ENCODE measurements at places on chromosomes 2 and 18.

GRCh38 chr18:47935321-47936055 is 5.0 kb upstream of the SMAD2 start:
- no peak for DNase-seq

DNA sequence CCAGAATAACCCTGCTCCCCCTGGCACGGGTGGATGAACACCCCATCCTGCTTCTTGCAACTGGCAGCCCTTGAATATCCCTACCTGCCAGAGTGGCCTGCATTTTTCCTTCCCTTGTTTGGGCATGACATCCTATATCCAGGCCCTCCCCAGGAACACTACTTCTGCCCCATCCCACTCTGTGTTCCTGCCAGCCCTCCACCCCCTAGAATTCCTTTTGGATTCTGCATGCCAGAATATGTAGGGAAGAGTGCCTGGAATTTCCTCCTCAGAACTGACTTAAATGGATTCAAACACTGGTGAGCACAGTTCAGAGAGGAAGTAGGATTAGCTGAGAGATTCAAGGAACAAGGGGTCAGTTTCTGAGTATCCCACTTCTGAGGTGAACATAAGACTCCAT is 123.5 kb upstream of the PELI1 start:
- no peak for DNase-seq

GRCh38 chr18:24414349-24415003 is 12.0 kb upstream of the IMPACT start:
- DNase-seq = no peak

GRCh38 chr2:98233941-98234340 is 112.3 kb upstream of the CNGA3 start:
- DNase-seq = no peak

GRCh38 chr2:210452194-210452593 is 24.4 kb downstream of the LANCL1 start:
- no peak for DNase-seq

- no peak for DNase-seq
Observed at GRCh38 chr18:38571651-38572050, 1006.1 kb upstream of the CELF4 start.

DNA sequence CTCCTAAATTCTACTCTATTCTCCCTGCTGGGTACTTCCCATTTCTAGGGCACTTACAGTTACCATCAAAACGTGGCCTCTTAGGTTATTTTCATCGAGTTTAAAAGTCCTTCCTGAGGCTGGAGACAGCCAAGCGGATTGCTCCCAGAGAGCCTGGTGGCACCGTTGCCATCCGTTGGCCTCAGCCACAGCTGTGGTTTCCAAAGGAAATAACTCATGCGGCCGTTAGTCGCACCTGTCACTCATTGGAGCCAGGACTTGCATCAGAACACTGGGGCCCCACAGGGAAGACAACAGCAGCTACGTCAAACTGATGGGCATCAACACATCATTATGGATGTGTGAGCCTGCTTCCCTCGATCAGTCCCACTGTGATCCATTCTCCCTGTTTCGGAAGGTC is 453.4 kb downstream of the BCL11A start:
- no peak for DNase-seq

GRCh38 chr2:43879261-43879660 is 40.5 kb downstream of the ABCG8 start:
- DNase-seq = no peak

DNA sequence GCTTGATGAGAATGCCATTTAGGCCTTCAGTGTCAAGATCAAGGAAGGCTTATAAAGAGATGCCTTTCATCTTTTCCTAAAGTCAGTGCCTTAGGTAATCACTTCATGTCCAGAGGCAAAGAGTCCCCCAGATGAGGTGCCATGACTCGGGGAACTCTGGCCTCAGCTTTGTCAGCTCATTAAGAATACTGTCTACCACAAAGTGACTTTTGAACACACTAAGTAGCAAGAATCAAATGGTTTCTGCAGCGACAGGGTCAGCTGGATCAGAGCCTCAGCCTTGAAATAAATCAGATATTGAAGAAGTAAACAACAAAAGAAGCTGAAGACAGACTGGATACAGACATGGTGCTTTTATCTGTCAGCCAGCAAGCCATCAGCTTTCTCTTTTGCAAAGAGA is 120.1 kb upstream of the SLC39A10 start:
- no peak for DNase-seq

DNA sequence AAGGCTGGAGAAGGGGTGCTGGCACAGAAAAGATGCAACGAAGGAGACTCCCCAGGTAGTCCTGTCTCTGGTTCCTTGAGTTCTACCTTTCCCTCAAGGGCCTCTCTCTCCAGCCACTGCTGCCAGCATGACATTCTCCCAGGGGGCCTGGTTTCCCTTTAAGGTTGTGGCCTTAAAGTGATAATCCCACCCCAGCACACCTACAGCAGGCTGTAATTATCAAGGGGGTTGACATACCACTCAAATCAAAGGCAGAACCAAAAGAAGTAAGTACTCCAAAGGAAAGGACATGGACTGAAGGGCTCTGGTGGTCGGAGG is 127.4 kb upstream of the MSH6 start:
- no peak for DNase-seq

DNA sequence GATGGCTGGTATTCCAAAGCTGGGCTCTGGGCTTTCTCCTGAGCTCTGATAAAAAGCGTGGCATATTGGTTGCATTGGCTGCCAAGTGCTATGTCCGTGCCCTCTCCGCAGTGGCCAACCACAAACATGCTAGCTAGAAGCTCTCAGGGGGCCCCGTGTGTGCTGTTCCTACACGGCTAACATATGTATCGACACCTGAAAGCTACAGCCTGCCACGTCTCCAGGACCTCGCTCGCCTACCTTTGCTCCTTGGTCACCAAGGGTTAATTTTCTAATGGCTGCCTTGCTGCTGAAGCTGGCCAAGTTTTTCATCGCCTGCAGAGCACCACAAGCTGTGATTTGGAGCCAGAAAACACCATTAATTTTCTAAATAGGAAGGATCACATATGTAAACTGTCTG is 888.4 kb downstream of the BCL11A start:
- no peak for DNase-seq

- DNase-seq = no peak
Observed at GRCh38 chr2:32691678-32692077, 63.8 kb downstream of the TTC27 start.

GRCh38 chr2:229611360-229611759 is 103.0 kb downstream of the DNER start:
- no peak for DNase-seq

DNA sequence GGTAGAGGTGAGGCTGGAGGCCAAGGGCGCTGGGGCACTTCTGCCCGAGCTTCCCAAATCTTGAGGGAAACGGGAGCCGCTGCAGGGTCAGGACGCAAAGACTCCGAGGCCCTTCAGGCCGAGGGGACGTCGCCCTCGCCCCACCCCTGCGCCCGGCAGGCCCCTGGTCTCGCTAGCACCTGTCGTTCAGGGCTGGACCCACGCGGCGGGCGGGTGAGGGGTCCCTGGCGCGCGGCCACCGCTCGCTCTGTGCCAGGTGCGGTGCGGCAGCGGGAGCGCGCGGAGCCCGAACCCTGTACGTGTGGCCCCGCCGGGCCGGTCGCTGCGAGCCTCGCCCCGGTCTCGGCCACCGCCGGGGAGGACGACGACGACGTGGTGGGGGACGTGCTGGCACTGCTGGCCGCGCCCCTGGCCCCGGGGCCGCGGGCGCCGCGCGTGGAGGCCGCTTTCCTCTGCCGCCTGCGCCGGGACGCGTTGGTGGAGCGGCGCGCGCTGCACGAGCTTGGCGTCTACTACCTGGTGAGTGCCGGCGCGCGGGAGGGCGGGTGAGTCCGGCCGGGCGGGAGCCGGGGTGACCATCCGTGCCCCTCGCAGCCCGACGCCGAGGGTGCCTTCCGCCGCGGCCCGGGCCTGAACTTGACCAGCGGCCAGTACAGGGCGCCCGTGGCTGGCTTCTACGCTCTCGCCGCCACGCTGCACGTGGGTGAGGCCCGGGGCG is 4.9 kb downstream of the ERFE start:
- DNase-seq = no peak

GRCh38 chr2:101781791-101782426 is 84.4 kb downstream of the MAP4K4 start:
- no peak for DNase-seq

DNA sequence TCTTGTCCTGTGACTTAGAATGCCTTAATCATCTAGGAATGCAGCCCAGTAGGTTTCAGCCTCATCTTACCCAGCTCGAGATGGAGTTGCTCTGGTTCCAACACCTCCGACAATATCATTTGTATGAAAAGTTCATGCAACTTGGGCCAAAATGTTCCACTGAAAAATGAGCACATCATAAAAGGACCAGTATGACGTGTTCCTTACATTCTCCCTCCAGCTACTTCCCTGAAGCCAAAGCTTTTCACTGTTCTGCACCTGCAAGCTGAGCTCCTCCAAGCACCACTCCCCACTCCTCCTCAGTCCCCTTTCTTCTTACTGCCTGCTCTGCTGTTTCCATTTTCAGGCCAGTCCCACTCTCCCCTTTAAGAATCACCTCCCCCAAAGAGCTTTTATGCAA is 23.1 kb downstream of the TMEM182 start:
- no peak for DNase-seq

- no peak for DNase-seq
Observed at GRCh38 chr2:202019689-202020450, 13.8 kb upstream of the FZD7 start.

Measured in activated CD4-positive, alpha-beta T cell treated with anti-CD3 and anti-CD28 coated beads, Interleukin-2, amount 50 U/mL, for 4 hours (primary cell).